ENCODE measurements at places on chromosomes 6 and 20. TPM values are rescaled to one million over a fixed set of nuclear protein-coding genes. Genes with fewer than 3 reads are reported as not detected.

GRCh38 chr20:5353624-5354496, 37.1 kb upstream of the PROKR2 start:
- no peak for DNase-seq
- peaks cover 16% of the 10 kb centered on the region for H3K4me1 ChIP-seq
- peak overlapping the region; percentile 27 for H3K27ac ChIP-seq
- H3K4me3 ChIP-seq = no peak overlapping the region
- H3K27me3 ChIP-seq = peaks cover 14% of the 10 kb centered on the region
- no peaks in the 10 kb centered on the region for H3K36me3 ChIP-seq

DNA sequence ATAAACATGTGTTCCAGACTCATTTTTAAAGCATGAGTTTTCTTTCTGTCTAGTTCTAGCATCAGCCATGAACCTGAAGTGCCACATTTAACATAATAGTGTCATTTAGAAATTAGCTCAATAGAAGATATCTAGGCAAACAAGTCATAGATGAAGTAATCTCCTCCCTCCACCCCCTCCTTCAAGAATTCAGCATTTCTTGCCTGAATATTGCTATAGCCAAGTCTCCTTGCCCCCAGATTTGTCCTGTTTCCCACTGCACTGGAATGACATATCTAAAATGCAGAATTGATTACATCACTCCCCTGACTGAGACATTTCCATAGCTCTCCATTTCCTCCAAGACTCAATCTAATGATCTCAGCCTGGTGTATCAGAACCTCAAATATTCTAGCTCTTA, 134.9 kb upstream of the BACH2 start:
- H3K36me3 ChIP-seq = peaks cover 43% of the 10 kb centered on the region
- H3K27me3 ChIP-seq = no peaks in the 10 kb centered on the region
- DNase-seq = no peak
- H3K4me3 ChIP-seq = no peak overlapping the region
- H3K4me1 ChIP-seq = peaks cover 26% of the 10 kb centered on the region
- no peak overlapping the region for H3K27ac ChIP-seq

DNA sequence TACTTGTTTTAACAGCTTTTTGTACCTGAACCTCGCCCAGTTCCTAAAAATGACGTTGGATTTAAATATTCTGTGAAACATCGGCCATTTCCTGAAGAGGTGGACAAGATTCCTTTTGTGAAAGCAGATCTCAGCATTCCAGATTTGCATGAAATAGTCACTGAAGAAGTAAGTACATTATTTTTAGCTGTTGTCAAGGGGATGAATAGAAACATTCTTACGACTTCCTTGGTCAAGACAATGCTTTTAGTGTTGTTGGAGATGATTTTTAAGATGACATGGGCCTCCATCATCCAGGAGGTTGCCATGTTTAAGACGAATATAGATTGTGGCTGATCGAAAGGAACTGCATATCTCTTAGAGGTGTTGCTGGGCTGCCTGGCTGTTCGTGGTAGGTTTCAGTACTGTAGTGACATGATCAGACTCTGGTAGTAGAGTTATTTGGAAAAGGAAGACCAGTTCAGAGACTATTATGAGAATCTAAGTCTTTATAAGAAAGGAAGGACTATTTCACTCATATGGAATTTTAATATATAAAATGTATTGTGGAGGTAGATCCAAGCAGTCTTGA, 29.9 kb upstream of the ADIG start:
- peaks cover 22% of the 10 kb centered on the region for H3K36me3 ChIP-seq
- H3K4me1 ChIP-seq = peaks cover 9% of the 10 kb centered on the region
- DNase-seq = no peak
- H3K4me3 ChIP-seq = no peak overlapping the region
- H3K27ac ChIP-seq = no peak overlapping the region
- no peaks in the 10 kb centered on the region for H3K27me3 ChIP-seq

- peak overlapping the region; percentile 89 for H3K27ac ChIP-seq
- peaks cover 52% of the 10 kb centered on the region for H3K4me1 ChIP-seq
- H3K36me3 ChIP-seq = peaks cover 2% of the 10 kb centered on the region
- DNase-seq = no peak
- peak overlapping the region; percentile 60 for H3K4me3 ChIP-seq
- no peaks in the 10 kb centered on the region for H3K27me3 ChIP-seq
Observed at GRCh38 chr6:30793521-30794194, 49.3 kb upstream of the IER3 start.

DNA sequence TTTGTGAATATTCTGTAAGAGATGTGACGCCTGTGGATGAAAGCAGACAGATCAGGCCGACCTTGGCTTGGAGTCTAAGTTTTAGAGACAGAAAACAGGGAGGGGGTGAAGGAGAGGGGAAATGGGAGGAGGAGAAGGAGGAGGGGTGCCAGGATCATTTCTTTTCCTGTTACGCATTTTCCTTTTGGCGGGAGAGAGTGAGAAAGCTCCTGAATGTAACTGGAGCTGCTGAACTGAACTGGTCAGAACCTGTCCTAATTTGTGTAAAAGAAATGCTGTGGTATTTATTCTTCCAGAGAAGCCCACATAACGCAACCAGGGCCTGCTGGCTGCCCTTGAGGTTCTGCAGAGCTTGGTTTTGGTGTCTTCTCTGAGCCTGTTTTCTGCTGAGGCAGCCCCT, 41.9 kb downstream of the UTRN start:
- H3K4me3 ChIP-seq = no peak overlapping the region
- no peaks in the 10 kb centered on the region for H3K4me1 ChIP-seq
- H3K27me3 ChIP-seq = no peaks in the 10 kb centered on the region
- H3K27ac ChIP-seq = no peak overlapping the region
- no peak for DNase-seq

GRCh38 chr6:125586074-125586473, 163.4 kb upstream of the HEY2 start:
- H3K4me1 ChIP-seq = no peaks in the 10 kb centered on the region
- no peak overlapping the region for H3K4me3 ChIP-seq
- H3K27ac ChIP-seq = no peak overlapping the region
- no peak for DNase-seq
- H3K36me3 ChIP-seq = no peaks in the 10 kb centered on the region

DNA sequence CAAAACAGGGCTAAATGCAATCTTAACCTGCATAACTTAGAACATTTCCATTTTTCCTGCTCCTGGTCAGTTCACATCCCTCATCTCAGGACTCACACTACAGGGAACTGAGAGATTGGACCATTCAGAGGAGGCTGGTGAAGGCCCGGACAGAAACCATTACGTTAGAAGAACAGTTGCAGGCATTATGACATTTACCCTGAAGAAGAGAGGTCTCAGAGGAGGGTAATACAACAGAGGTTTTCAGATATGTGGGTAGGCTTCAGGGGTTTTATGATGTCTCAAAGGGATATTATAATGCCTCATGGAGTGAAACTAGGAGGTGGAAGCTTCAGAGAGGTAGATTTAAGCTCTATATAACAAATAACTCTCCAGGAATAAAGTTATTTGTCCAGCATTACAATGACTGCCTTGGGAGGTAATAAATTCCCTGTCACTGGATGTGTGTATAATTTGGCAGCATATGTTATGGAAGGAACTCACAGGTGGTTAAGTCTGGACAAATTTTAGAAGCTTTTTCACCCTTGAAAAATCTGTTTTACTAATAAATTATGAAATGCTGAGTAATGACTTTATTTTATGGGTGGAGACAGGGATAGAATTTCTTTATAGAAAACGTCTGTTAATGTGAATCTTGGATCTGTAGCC, 36.7 kb upstream of the RIPOR2 start:
- no peak overlapping the region for H3K4me3 ChIP-seq
- DNase-seq = no peak
- H3K36me3 ChIP-seq = no peaks in the 10 kb centered on the region
- H3K27me3 ChIP-seq = no peaks in the 10 kb centered on the region

DNA sequence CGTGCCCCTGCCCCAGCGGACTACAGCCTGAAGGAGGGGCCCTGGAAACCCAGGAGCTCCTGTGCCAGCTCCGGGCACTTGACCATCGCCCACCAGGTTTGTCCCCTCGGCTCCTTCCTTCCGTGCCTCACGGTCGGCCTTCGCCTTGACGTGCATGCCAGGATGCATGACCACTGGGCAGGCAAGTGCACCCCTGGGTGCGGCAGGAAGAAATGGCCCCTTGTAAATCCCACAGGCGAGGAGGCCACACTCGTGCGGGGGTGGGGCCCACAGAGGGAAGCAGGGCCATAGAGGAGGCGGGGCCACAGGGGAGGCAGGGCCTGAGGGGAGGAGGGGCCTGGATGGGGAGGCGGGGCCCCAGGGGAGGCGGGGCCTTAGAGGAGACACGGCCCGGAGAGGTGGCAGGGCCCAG, 81.7 kb downstream of the YTHDF1 start:
- no peaks in the 10 kb centered on the region for H3K36me3 ChIP-seq
- peaks cover 9% of the 10 kb centered on the region for H3K27me3 ChIP-seq
- H3K4me1 ChIP-seq = no peaks in the 10 kb centered on the region
- no peak overlapping the region for H3K27ac ChIP-seq

DNA sequence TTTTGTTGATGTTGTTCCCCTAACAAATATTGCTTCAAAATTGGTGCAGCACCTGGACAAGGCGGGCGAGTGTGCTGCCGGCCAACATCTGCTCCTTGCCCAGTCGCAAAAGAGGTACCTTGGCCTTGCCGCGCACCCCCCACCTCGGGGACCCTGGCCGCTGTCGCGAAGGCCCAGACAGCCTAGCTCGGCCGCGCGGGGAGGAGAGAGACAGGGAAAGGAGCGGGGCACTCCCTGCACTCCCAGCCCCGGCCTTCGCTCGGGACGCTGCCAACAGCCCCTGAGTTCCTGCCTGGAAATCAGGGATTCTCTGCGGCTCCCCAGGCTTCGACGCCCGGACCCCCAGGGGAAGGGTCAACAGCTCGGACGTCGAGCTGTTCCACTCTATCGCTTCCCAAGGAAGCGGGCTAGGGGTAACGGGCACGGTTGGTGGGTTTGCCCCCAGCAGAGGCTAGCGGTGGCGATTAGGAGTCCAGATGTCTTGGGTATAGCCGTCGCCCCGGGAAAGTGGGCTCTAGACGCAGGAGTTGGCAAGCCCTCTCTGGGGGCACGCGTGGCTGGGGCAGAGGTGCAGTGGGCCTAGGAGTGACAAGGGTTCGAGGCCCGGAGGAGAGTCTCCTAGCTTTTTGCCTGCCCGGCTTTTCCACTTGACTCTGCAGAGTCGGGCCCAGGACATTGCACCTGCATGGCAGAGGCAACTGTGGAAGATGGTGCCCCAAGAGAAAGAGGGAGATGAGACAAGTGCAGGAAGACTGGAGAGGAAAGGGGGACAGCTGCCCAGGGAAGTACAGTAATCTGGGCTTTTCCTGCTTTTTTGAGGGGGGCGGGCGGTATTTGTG, 8.2 kb downstream of the POU3F2 start:
- DNase-seq = no peak
- H3K36me3 ChIP-seq = peaks cover 2% of the 10 kb centered on the region
- no peak overlapping the region for H3K4me3 ChIP-seq
- H3K27ac ChIP-seq = no peak overlapping the region

GRCh38 chr6:165183496-165184140, 125.8 kb downstream of the C6orf118 start:
- H3K36me3 ChIP-seq = no peaks in the 10 kb centered on the region
- DNase-seq = no peak
- no peaks in the 10 kb centered on the region for H3K4me1 ChIP-seq

DNA sequence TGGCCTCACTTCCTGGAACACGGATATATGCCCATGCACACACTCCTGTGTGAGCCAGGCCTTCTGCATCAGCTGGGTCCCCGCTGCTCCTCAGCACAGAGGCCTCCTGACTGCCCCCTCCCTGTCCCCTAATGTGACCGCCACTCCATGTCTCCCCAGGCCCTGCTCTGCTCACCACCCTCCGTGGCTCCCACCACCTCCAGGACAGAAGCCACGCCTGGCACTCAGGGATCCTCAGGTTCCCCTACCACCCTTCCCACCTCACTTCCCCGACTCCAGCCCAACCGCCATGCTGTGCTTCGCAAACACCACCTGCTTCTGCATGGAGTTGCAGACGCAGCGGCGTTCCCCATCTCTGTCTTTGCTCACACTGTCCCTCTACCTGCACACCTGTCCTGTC, 4.3 kb upstream of the SRC start:
- H3K4me3 ChIP-seq = no peak overlapping the region
- peaks cover 13% of the 10 kb centered on the region for H3K4me1 ChIP-seq
- H3K27me3 ChIP-seq = no peaks in the 10 kb centered on the region
- H3K36me3 ChIP-seq = no peaks in the 10 kb centered on the region

DNA sequence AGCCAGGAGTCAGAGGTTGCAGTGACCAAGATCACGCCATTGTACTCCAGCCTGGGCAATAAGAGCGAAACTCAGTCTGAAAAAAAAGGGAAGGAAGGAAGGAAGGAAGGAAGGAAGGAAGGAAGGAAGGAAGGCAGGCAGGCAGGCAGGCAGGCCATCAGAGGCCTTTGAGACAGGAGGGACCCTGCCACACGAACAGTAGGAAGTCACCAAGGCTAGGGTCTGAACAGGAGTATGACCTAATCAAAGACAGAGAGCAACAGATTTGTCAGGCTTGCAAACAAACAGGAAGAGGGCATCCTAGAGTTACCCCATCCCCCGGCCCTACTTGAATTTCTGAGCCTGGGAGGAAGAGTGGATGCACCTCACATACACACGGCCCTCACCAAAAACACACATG, 67.1 kb downstream of the FGD2 start:
- H3K4me3 ChIP-seq = no peak overlapping the region
- no peak for DNase-seq
- H3K27ac ChIP-seq = no peak overlapping the region
- peaks cover 15% of the 10 kb centered on the region for H3K4me1 ChIP-seq
- H3K36me3 ChIP-seq = no peaks in the 10 kb centered on the region

NANP gene
- total RNA-seq = 6.9 TPM

GCNT2 gene
- 1.6 TPM for total RNA-seq

NCOA7 gene
- 39.2 TPM for total RNA-seq

LY6G6D gene
- not detected for total RNA-seq

ECHDC1 gene
- 41.4 TPM for total RNA-seq
